ENCODE measurements at places on chromosomes 12 and 14.
A peak's percentile ranks its signal among the peaks of the same experiment; 100 is the strongest.

GRCh38 chr14:72451054-72451972, 442.6 kb downstream of the DPF3 start:
- no peak for DNase-seq

DNA sequence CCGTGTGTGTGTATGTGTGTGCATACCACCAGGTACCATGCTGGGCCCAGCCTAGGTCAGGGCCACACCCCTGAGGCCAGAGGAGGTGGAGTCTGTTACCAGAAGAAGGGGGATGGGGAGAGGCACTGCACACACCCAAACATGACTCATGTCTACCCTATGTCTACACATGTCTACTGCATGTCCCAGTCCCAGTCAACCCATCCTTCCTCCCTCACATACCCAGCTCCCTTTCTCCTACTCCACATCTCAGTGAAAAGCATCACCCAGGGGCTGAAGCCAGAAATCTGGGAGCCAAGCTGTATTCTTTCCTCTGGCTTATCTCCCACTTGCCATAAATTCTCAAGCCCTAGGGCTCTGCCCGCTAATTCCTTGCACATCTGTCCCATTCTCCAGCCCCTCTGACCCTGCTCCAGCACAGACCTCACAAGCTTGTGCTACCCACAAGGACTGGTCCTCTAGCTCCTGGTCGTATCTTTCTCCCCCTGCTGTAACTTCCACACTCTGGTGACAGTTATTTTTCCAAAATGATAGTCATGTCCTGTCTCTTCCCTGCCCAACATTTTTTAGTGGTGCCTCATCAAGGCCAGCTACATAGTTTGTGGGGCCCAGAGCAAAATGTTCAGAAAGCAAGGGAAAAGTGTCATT, 18.0 kb upstream of the APPL2 start:
- DNase-seq, result no peak

- DNase-seq, result no peak
These were observed 12.6 kb downstream of the SLC8B1 start for GRCh38 chr12:113322343-113322742.

GRCh38 chr12:29131539-29131938, 17.5 kb upstream of the FAR2 start:
- no peak for DNase-seq

DNA sequence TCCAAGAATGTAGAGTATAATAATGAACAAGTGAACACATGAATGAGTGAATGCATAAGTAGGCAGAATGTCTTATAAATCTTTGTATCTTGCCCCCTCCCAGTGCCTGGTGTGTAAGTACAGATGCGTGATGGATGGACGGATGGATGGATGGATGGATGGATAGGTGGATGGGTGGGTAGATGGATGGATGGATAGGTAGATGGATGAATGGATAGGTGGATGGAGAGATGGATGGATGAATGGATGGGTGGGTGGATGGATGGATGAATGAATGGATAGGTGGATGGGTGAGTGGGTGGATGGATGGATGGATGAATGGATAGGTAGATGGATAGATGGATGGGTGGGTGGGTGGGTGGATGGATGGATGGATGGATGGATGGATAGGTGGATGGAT, 74.4 kb downstream of the CLMN start:
- no peak for DNase-seq

DNA sequence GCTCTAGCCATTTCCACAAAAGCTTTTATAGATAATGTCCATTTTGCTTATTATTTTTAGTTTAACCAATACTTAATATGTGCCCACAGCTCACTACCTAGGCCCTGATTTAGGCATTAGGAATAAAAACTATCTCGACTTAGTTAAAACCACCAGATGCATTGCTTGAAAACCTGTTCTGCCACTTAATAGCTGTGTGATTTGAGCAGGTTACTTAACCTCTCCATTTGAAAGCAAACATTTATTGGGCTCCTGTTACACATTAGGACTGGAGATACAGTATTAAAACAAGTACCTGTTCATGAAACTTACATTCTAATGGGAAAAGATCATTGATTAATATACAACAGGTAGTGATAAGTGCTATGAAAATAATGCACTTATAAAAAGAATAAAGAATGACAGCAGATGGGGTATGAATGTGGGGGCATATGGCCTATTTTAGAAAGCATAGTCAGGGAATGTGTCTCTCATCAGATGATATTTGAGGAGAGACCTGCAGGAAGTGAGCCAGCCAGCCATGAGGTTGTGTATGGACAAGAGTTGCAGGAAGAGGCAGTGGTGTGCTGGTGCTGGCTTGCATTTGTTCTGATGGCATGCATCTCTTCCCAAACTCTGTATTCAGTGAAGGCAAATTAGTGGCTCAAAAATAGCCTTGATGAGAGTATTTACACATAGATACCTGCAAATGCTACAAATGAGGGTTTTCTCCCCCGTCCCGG, 34.3 kb downstream of the NOPCHAP1 start:
- DNase-seq, result peak; percentile 98

DNA sequence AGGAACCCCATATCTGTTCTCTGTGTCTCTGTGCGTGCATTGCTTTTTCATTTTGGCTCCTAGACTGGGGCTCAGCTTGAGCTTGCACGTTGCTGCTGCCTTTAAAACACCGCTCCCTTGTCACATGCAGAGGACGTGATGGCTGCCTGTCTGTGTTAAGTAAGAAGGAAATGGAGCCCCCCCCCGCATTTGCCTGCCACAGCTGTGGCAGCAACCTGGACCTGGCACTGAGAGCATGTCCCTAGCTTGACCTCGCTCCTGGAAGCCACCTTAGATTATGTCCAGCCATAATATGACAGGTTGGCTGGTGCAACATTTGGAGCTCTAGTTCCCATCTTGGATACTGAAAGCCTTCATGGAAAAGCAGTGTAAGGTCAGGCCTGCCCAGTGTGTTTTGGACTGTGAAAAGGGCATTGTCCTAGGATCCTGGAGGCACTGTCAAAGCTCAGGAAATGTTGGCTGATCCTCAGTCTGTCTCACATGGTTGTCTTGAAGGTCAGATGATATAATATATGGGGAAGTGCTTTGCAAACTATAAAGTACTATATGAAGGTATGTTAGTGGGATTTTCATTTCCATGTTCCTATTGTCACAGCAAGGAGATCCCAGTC, 73.8 kb downstream of the PRKCH start:
- no peak for DNase-seq

DNA sequence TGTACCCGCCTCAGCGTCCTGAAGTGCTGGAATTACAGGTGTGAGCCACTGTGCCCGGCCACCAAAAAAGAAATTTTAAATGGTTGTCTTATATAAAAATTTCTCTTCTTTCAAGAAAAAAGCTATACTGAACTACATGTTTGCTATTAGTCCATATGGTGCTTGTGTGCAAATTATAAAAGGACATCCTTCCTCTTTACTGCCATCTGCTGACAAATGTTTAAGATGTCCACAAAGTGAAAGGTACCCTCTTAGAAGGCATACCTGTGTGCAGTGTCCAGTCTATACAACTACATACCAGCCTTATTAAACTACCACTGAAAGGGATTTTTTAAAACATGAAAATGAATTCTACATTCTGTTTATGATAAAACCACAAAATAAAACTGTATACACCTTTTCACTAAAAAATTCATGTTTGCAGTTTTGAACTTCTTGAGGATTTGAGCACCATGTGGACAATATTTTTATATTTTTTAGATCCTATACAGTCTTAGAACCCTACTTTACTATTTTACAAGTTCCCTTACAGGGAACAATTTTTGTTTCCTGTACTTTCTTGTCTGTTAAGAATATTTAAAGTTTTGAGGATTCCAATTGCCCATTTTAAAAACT, 32.8 kb upstream of the TOMM20L start:
- peak; percentile 32 for DNase-seq

GRCh38 chr14:72904840-72905561, 11.1 kb upstream of the DPF3 start:
- peak; percentile 4 for DNase-seq

- no peak for DNase-seq
These were observed 33.5 kb downstream of the SLC15A4 start for GRCh38 chr12:128790221-128790620.

DNA sequence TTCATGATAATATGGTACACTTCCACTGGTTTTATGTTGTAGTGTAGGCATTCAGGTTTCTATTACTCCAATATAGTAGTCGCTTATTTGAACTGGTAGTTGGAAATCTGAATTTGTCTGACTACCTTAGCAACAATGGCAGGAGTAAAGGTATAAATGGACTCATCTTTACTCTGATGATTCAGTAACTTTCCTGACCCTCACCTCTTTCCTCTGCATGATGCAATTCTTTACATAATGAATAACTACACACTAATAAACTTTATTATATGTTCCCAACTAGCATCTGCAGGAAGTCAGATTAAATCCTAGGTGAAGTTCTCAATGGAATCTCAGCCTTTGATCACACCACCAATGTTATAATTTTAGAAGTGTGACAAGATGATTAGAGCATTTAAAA, 70.5 kb upstream of the ATP2B1 start:
- DNase-seq, result no peak

DNA sequence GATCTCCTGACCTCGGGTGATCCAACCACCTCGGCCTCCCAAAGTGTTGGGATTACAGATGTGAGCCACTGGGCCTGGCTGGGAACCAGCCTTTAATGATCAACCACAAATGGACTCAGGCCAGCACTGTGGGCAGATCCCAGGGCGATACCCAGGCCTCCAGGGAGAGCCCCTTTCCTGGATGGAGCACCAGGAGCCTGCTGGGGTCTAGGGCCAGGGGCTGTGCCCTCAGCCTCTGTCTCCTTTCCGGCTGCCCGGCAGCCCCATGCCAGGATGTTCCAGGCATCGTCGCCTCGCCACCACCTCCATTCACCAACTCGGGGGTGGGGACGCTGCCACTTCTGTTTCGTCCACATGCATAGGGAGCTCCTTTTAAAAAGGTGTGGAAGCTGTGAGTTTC, 2.3 kb downstream of the ADGRD1 start:
- DNase-seq, result no peak

- DNase-seq, result no peak
These were observed 22.6 kb downstream of the CCDC85C start for GRCh38 chr14:99581374-99581773.

- no peak for DNase-seq
These were observed 171.4 kb downstream of the CRADD start for GRCh38 chr12:93848523-93849101.

- DNase-seq, result no peak
These were observed 124.3 kb downstream of the PPHLN1 start for GRCh38 chr12:42450248-42450647.

DNA sequence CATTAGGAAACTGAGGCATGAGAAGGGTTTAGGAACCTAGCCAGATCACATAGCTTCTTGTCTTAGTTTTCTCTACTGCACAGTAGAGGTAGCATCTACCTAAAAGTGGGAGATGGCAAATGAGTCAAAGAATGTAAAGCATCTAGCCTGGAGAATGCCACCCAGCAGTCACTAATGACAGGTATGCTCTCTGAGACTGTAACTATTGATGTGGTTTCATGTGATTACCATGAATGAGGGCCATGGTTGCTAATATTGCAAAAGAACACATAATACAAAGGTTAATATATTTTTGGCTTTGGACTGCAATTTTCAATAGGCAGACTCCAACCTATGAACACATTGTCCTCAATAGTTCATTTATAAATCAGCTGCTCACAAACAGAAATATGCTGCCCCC, 389.9 kb downstream of the GRIN2B start:
- DNase-seq, result no peak
